ENCODE measurements at places on chromosomes 13 and 19.

DNA sequence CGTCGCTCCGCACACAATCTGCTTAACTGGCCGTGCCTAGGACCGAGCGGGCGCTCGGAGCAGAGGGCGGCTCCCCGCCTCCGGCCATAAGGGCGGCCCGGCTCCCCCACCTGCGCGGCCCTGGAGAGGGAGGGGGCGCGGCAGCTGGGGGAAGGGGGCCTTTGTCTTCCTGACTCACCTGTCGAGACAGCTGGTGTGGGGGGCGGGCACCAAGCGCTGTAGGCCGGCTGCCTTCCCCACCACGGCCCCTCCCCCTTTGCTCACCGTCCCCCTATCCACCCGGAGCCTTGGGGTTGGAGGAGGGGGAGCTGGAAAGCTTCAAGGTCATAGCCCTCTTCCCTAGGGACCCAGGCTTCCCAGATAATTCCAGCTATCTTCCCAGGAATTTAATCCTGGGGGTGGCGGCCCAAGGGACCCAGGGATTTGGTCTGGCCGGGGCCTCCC, 1.2 kb downstream of the VASP start:
- no peak for DNase-seq

DNA sequence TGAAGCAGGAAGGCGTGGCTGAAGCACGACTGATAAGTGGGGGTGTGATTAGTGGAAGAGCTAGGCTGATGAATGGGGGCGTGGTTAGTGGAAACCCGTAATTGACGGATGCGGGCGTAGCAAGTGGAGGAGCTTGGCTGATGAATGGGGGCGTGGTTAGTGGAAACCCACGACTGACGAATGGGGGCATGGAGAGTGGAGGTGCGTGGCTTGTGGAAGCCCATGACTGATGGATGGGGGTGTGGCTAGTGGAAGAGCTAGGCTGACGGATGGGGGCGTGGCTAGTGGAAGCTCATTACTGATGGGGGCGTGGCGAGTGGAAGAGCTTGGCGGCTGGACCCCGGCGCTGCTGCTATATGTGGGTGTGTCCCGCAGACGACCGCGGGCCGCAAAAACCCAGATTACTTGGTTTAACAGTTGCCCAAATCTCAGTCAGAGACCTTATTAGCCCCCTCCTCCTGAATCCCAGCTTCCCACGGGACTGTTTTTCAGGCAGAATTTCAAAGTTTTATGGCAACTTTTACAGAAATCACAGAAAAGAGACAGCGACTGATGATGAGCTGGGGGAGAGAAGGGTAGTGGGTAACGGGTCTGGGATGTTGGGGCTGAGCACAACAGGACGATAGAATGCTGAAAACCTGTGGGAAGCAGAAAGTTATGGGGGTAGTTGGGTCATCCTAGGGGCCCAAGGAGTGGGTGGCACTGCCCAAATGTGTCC, 9.0 kb upstream of the MEIS3 start:
- no peak for DNase-seq

GRCh38 chr19:50843701-50844221, 10.4 kb upstream of the KLK15 start:
- DNase-seq: no peak

- no peak for DNase-seq
Observed at GRCh38 chr13:70457474-70457873, 349.2 kb upstream of the KLHL1 start.
